HFFc6 (cell line): ENCODE measurements at places on chromosomes 2 and 18. TPM values are rescaled to one million over a fixed set of nuclear protein-coding genes. Genes with fewer than 3 reads are reported as not detected.

The IKZF2 gene
- 7.0 to 11.7 TPM (median 7.8 TPM) in 3 replicates for total RNA-seq

DNA sequence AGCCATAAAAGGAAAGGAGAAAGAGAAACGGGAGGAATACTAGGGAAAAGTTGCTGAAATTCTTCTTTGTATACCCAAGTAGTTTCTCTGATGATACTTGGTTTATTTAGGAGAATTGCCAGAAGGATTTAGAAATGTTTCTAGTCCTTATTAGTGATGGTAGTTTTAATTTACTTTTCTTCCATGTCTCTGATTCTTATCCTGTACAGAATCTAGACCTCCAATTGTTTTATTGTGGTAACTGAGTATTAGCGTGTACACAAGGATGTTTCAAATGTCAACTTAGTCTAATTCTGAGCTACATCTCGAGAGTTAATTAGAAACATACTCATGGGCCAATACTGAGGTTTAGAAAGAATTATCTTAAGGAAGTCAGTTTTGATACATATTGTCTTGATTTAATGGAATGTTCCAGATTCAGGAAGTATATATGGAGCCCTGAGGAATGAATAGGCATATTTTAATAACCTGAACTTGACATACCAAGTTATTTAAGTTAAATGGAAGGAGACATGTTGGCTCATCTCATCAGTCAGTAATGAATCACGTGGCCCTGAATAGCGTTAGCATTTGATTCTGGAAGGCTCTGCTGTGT is 219.6 kb downstream of the LTBP1 start:
- H3K4me3 ChIP-seq, result peak overlapping the region; percentile 73
- H3K27ac ChIP-seq, result peak overlapping the region; percentile 91
- H3K4me1 ChIP-seq, result peaks cover 75% of the 10 kb centered on the region
- H3K36me3 ChIP-seq, result peaks cover 38% of the 10 kb centered on the region
- H3K27me3 ChIP-seq, result no peaks in the 10 kb centered on the region

- H3K27me3 ChIP-seq, result no peaks in the 10 kb centered on the region; the same call in 1 of the 2 replicates
- H3K27ac ChIP-seq, result no peak overlapping the region
- H3K4me1 ChIP-seq, result no peaks in the 10 kb centered on the region
These were observed 1267.7 kb upstream of the TMEFF2 start for GRCh38 chr2:193462411-193462810.

The HSBP1L1 gene
- total RNA-seq, result 19.5 to 25.6 TPM (median 19.6 TPM) in 3 replicates

The SALL3 gene
- not detected in 3 replicates for total RNA-seq

DNA sequence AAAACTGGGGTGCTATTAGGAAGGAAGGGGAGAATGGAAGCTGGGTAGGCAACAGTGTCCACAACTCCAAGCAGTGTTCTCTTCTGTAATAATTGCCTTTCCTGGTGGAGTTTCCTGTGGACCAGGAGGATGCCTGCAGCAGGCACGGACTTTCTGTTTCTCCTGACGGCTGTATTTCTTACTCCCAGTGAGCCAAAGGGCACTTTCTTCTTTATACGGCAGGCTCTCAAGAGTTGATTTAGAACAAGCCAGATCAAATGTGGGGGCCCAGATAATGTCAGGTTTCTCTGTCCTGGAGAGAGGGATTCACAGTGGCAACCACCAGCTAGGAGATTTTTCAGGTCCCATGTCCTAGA is 13.0 kb upstream of the PROC start:
- H3K4me1 ChIP-seq, result peaks cover 51% of the 10 kb centered on the region
- no peak for DNase-seq
- H3K4me3 ChIP-seq, result no peak overlapping the region
- peaks cover 4% of the 10 kb centered on the region; the same call in 1 of the 2 replicates for H3K27me3 ChIP-seq

The TACR1 gene
- 0.05 TPM in 1 of 3 replicates, not detected in the others for total RNA-seq
